ENCODE measurements at places on chromosomes 1 and 21. TPM values are rescaled to one million over a fixed set of nuclear protein-coding genes. Genes with fewer than 3 reads are reported as not detected.

FAM177B gene
- 0.19 TPM for total RNA-seq

HSD3B2 gene
- total RNA-seq = not detected

TFF3 gene
- not detected for total RNA-seq

SH3BP5L gene
- 27.4 TPM for total RNA-seq

DNA sequence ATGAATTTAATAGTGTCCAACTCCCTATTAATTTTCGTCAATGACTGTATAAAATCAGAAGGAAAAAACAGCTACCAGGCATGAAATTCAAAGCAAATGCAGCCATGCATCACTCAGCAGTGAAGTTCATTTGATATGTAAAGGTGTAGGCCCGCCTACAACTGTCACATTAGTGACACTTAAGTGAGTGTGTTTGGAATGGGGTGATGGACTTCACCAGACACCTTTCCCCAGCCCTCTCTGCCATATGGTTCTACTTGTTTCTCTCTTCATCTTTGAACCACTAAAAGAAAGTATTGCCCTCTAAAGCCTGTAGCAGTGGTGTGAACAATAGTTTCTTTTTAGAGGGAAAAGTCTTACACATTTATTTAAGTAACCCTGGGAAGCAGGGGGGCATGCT, 124.0 kb downstream of the SIPA1L2 start:
- H3K27ac ChIP-seq = no peak overlapping the region
- no peak overlapping the region for H3K4me3 ChIP-seq
- H3K4me1 ChIP-seq = no peaks in the 10 kb centered on the region
- no peak for DNase-seq
- no peaks in the 10 kb centered on the region for H3K27me3 ChIP-seq

- peaks cover 27% of the 10 kb centered on the region for H3K4me1 ChIP-seq
- no peak for DNase-seq
- H3K4me3 ChIP-seq = no peak overlapping the region
- H3K27ac ChIP-seq = no peak overlapping the region
These were observed 4.3 kb upstream of the LMNA start for GRCh38 chr1:156110252-156110651.

GRCh38 chr1:240306673-240307072, 215.0 kb downstream of the FMN2 start:
- no peaks in the 10 kb centered on the region for H3K36me3 ChIP-seq
- no peaks in the 10 kb centered on the region for H3K27me3 ChIP-seq
- DNase-seq = no peak
- H3K4me1 ChIP-seq = no peaks in the 10 kb centered on the region
- no peak overlapping the region for H3K27ac ChIP-seq
- H3K4me3 ChIP-seq = no peak overlapping the region

DNA sequence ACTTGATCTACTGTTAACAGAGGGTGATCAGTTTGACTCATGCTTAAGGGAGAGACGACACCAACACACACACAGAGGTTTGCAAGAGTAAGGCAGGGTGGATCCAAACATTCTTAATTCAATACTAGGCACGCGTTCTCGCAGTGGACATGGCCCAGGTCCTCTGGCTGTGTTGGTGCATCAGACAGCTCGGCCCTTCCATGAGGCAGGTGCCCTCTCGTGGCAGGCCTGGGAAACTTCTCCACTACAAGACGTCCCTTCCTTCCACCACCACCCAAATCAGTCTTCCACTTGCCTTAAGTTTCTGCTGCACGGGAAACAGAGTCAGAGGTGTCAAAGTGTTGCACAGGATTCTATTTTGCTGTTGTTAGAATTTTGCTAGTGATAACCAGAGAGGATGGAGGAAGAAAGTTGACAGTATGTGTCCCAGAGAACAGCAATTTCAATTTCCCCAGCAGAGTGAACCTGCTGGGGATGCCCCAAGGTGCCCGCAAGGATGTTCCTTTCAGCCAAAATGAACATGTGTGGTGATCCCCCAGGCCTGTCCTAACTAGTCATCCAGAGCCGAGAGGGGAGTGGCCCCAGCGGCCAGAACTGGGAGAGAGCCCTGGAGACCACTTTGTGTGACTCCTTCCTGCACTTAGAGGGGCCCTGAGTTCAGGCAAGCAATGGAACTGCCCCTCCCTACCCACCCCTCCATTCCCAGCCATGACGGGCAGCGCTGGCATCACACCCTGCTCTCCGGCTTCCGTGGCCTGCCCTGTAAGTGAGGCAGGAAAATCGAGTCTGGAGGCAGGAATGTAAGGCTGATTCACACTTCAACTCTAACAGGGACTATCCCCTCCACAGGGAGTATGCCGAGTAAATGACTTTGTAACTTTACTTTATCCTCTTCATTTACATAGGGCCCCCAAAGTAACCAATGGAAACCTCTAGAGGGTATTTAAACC, 34.8 kb downstream of the MX1 start:
- peak; percentile 69 for DNase-seq
- H3K36me3 ChIP-seq = peaks cover 61% of the 10 kb centered on the region
- peaks cover 14% of the 10 kb centered on the region for H3K4me1 ChIP-seq
- no peaks in the 10 kb centered on the region for H3K27me3 ChIP-seq
- peak overlapping the region; percentile 35 for H3K27ac ChIP-seq
- H3K4me3 ChIP-seq = no peak overlapping the region

- H3K27ac ChIP-seq = no peak overlapping the region
- no peaks in the 10 kb centered on the region for H3K27me3 ChIP-seq
- H3K36me3 ChIP-seq = no peaks in the 10 kb centered on the region
- no peaks in the 10 kb centered on the region for H3K4me1 ChIP-seq
These were observed 348.3 kb downstream of the ASTN1 start for GRCh38 chr1:176816232-176816631.

DNA sequence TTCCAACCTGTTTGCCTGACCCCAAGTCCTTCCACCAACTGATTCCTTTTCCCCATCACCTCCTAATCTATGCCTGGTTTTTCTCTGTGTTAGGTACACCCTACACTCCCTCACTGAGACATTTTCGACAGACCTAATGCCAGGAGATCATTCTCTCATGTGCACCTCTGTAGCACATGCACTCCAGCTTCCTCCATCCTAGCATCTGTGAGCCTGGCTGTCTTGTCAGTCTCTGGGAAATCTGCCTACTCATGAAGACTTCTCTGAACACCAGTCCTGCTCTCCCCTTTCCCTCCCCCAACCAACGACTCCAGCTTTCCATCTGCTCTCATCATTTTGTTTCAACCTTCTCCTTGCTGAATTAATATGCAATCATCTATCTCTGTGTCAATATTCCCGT, 987 bp downstream of the MED8 start:
- no peak for DNase-seq
- no peaks in the 10 kb centered on the region for H3K27me3 ChIP-seq
- H3K36me3 ChIP-seq = peaks cover 30% of the 10 kb centered on the region
- H3K27ac ChIP-seq = peak overlapping the region; percentile 33
- peaks cover 35% of the 10 kb centered on the region for H3K4me1 ChIP-seq

DNA sequence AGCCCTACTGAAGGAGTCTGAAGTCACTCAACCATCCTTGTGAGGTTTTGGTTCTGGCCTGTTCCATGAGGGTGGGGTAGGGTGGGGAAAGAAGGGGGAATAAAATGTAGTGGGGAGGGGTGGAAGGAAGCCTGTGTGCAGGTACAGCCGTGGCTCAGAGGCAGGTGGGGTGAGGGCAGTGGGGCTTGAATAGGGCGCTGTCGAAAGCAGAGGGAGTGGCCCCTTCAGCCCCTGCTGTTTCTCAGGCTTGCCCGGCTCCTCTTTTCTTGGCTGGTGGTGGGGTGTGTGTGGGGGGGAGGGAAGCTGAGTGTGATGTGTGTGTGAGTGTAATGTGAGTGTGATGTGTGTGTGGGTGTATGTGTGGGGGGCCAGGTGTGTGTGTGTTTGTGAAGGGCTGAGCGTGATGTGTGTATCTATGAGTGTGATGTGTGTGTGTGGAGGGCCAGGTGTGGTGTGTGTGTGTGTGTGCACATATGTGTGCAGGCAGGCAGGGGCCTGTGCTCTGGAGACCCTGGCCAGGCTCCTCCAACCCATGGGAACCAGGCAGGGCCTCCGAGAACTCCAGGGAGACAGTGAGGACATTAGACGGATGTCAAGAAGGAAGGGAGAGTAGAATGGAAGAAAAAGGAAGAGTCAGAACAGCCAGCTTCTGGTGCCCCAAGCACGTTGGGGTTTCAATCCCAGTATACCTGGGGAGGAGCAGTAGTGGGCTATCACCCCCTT, 9.0 kb downstream of the SOX13 start:
- H3K27me3 ChIP-seq = peaks cover 15% of the 10 kb centered on the region
- no peaks in the 10 kb centered on the region for H3K36me3 ChIP-seq
- H3K27ac ChIP-seq = no peak overlapping the region
- DNase-seq = no peak
- H3K4me3 ChIP-seq = no peak overlapping the region

- no peak overlapping the region for H3K4me3 ChIP-seq
- H3K27me3 ChIP-seq = no peaks in the 10 kb centered on the region
- no peak for DNase-seq
- H3K4me1 ChIP-seq = no peaks in the 10 kb centered on the region
- no peaks in the 10 kb centered on the region for H3K36me3 ChIP-seq
- H3K27ac ChIP-seq = no peak overlapping the region
These were observed 8.4 kb downstream of the RIMS3 start for GRCh38 chr1:40657046-40657445.

DNA sequence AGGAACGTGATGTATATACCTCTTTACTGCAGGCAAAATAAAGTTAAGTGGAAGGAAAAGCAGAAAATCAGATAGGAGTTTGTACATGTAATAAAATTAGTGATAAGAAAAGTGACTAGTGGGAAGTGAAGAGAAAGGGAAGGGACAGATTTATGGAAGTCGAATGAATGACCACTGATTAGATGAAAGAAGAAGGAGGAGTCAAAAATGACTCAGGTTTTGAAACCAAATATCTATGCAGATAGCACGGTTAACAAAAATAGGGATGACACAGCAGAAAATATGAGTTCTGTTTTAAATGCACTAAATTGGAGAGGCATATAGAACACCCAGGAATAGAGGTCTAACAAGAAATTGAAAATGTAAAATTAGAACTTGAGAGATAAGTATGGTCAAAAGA, 128.0 kb downstream of the HMCN1 start:
- no peaks in the 10 kb centered on the region for H3K4me1 ChIP-seq
- DNase-seq = no peak
- H3K36me3 ChIP-seq = no peaks in the 10 kb centered on the region
- H3K27ac ChIP-seq = no peak overlapping the region
- no peaks in the 10 kb centered on the region for H3K27me3 ChIP-seq
- no peak overlapping the region for H3K4me3 ChIP-seq

- H3K27ac ChIP-seq = no peak overlapping the region
- no peaks in the 10 kb centered on the region for H3K4me1 ChIP-seq
- H3K36me3 ChIP-seq = peaks cover 42% of the 10 kb centered on the region
- H3K27me3 ChIP-seq = no peaks in the 10 kb centered on the region
These were observed 13.6 kb downstream of the MTR start for GRCh38 chr1:236808564-236809130.

DNA sequence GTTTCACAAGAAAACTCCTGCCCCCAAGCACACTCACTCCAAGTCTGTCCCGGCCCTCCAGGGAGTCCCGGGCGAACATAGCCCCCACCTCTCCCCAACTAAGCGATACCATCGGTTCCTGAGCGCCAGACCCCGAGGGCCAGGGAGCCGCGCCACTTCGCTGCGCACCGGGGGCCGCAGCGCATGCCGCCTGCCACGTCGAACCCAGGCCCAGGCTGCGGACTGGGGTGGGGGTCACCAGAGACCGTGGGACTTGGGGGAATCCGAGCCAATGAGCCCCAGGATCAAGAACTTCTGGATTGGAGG, 801 bp downstream of the RSPO1 start:
- H3K27ac ChIP-seq = no peak overlapping the region
- H3K4me1 ChIP-seq = peaks cover 5% of the 10 kb centered on the region

- no peak overlapping the region for H3K27ac ChIP-seq
- no peaks in the 10 kb centered on the region for H3K4me1 ChIP-seq
- H3K36me3 ChIP-seq = no peaks in the 10 kb centered on the region
- H3K4me3 ChIP-seq = no peak overlapping the region
- H3K27me3 ChIP-seq = peaks cover 12% of the 10 kb centered on the region
These were observed 310.2 kb downstream of the NTNG1 start for GRCh38 chr1:107450899-107451664.

DNA sequence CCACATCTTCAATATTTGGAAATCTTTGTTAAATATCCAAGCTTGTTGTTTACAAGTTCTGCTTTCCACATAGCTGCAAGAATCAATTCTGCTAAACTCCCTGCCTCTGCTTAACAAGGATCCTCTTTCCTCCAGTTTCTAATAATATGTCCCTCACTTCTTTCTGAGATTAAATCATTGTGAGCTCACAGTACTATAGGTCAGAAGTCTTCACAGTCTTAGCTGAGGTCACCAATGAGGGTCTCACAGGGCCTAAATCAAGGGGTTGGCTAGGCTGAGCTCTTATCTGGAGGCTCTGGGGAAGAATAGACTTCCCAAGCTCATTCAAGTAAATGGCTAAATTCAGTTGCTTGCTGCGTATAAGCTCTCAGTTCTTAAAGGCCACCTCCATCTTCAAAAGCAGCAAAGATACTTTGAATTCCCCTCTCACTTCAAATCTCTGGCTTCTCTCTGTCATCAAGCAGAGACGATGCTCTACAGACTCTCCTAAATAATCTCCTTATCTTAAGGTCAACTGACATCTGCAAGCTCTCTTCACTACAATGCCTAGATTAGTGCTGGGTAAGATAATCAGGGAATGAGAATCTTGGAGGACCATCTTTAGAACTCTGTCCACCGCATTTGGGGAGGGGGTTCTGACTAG, 175.3 kb downstream of the PLPPR4 start:
- H3K27me3 ChIP-seq = no peaks in the 10 kb centered on the region
- no peak for DNase-seq
- H3K4me1 ChIP-seq = peaks cover 8% of the 10 kb centered on the region
- H3K27ac ChIP-seq = no peak overlapping the region
- H3K4me3 ChIP-seq = no peak overlapping the region
- H3K36me3 ChIP-seq = no peaks in the 10 kb centered on the region

- no peak overlapping the region for H3K27ac ChIP-seq
- H3K27me3 ChIP-seq = peaks cover 43% of the 10 kb centered on the region
- no peak overlapping the region for H3K4me3 ChIP-seq
- DNase-seq = no peak
- H3K36me3 ChIP-seq = no peaks in the 10 kb centered on the region
These were observed 16.5 kb upstream of the PIGM start for GRCh38 chr1:160048335-160048734.

- DNase-seq = no peak
- H3K4me3 ChIP-seq = no peak overlapping the region
- H3K27ac ChIP-seq = no peak overlapping the region
- no peaks in the 10 kb centered on the region for H3K4me1 ChIP-seq
These were observed 478.8 kb downstream of the CAMTA1 start for GRCh38 chr1:7264101-7264500.

Data from activated CD8-positive, alpha-beta memory T cell treated with anti-CD3 and anti-CD28 coated beads, Interleukin-2, amount 10 ng/mL, durations not matched to agents 7 days and 5 days (primary cell).